ENCODE measurements at places on chromosomes 7 and 10.

DNA sequence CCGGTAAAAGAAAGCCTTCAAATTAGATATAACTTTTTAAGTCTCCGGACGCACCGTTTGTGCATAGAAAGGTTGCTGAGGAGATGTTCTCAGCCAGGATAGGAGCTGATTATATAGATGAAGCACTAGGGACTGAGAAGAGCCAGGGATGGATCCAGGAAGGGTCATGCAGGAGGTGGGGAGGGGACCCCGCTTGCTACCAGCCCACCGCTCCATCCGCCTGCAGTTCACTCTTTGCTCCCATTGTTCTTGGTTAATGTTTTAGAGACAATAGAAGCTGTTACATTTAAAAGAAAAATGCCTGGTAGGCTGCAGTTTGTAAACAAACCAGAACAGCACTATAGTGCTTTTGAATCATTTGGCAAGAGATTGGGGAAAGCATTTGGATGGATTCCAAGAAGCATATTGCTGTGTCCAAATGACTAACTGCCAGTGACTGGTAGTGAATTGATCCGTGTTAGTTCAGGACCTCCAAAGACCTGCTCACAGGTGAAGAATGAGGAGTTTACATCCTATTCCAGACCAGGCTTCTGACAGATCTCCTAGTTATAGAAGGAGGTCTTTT is 175.9 kb upstream of the TAC1 start:
- no peak for DNase-seq

DNA sequence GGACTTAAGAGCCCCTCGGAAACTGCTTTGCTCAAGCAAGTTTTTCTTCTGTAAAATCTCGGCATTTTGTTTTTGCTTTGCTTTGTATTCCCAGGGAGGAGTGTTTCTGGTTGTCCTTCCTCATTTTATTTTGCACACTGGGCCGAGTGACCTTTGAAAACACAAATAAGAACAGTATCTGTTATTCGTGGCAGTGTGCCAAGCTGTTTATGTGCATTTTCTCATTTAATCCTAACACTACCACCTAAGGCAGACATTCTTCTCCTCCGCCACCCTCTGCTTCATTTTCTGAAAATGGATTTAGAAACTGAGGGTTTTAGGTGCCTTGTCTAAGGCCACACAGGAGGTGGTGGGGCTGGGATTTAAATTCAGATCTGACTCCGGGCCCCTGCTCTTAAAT is 218.5 kb downstream of the TCF7L2 start:
- DNase-seq: no peak

- peak; percentile 58 for DNase-seq
Observed at GRCh38 chr7:87416682-87417587, 58.5 kb downstream of the ABCB4 start.

- DNase-seq: no peak
Observed at GRCh38 chr10:116272440-116273283, at the start of gene GFRA1. Gene GFRA1, minus strand, starts transcription at chr10:116273206. Its CDS starts 1,177 bp downstream, at chr10:116272029.

- DNase-seq: no peak
Observed at GRCh38 chr7:102080019-102080433, 206.6 kb upstream of the SH2B2 start.

GRCh38 chr10:102682416-102682815 is 31.8 kb downstream of the ARL3 start:
- DNase-seq: no peak

- peak; percentile 72 for DNase-seq
Observed at GRCh38 chr10:5446390-5446926, 34.1 kb downstream of the NET1 start.

GRCh38 chr10:35452171-35452570 is 115.9 kb downstream of the CCNY start:
- no peak for DNase-seq

DNA sequence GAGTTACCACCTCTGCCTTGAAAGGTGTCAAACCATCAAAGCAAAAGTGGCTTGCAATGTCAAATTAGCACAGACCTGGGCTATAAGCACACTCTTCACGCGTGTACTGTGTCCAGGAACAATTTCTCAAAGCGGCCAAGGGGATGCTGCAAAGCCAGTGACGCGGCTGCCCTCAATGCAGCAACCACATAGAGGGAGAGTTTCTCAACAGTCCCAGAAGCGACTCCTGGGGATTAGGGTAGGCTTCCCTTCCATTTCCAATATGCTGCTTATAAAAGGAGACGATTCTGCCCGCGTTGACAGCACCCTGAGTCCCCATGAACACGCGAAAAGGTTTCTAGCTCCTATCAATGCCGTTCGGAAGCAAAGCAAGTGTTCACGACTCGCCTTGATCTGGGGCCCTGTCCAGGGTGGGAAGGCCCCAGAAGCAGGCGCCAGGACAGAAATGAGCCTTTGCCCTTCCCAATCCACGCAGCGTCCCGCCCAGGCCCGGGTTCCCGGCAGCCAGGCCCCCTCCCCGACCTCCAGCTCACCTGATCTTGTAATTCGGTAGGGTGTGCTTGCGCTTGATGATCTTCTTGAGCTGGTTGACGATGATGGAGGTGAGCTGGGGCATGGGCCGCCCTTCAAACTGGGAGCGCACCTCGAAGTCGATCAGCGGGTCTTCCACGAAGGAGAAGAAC is 1.3 kb downstream of the PDZD8 start:
- DNase-seq: peak; percentile 22

DNA sequence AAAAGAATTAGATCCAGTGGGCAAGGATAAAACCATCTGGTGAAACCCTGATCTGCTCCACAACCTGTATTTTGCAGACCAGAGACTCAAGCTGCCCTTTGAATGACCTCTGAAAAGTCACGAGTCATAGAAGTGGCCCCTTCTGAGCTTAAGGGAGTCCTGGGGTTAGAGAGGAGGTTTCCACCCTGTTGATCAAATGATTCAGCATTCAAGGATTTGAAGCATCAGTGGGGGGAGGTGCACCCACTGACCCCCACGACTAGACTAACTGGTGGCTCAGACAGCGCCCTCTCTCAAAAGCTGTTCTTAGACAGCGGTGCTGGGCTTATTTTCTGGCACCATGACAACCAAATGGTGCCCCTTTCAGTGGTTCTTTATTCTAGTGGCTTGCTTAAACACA is 44.3 kb downstream of the PLCE1 start:
- no peak for DNase-seq

GRCh38 chr7:83947260-83947659 is 247.3 kb downstream of the SEMA3A start:
- DNase-seq: no peak
